Activated CD4-positive, alpha-beta T cell treated with anti-CD3 and anti-CD28 coated beads, Interleukin-10, Interleukin-2, amounts not matched to agents 100 ng/mL and 50 ng/mL, durations not matched to agents 16 hours and 8 hours (primary cell): ENCODE measurements at places on chromosomes 12 and 14.

GRCh38 chr12:132364348-132364902, 35.0 kb upstream of the GALNT9 start:
- no peak for DNase-seq

DNA sequence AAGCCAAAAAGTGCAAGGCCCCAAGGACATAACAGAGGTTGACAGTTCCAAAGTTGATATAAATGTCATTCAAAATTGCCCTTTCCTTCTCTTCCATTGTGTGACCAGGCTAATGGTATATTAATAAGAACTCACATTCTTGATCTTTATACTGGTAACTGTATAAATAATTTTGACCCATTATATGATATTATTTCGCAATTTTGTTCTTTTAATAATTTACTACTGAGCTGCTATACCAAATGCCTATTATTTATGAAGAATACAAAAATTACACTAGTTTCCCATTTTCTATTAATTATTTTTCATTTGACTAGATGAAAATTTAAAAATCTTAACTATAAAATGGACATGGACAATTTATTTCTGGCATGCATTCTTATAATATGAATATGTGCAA, 370.2 kb downstream of the SOX5 start:
- no peak for DNase-seq

DNA sequence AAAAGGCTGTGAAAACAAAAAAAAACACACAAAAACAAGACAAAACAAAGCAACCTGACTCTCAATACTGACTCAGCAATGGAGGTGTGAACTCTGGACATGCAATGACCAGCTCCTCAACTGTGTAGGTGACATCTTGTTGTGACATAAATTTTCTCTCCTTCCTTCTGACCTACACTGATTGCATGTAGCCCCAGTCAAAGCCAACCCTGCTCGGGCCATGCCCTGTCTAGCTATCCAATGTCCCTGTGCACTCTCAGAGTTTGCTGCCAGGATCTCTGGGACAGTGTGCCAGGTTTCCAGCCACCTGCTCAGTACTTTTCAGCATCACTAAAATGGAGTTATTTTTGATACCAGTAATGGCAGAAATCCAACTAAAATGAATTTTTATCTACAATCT, 18.9 kb upstream of the CRACR2A start:
- peak; percentile 23 for DNase-seq

GRCh38 chr12:74382983-74383382, 154.7 kb upstream of the ATXN7L3B start:
- no peak for DNase-seq

DNA sequence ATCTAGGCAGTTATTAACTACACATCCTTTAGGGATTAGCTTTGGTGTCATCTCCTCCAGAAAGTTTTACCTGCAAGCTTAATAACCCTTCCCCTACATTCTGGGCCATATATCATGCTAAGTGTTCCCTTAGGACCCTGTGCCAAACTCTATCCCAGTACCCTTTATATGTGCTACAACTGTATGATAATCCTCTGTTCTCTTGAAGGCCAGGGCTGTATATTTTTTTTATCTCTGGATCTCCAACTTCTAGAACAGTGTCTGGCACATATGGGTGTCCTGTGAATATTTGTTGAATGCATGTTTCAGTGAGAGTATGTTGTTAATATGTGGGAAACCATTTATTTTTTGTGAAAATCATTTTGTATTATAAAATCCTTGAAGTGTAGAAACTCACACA, 106.7 kb downstream of the PPM1A start:
- no peak for DNase-seq

DNA sequence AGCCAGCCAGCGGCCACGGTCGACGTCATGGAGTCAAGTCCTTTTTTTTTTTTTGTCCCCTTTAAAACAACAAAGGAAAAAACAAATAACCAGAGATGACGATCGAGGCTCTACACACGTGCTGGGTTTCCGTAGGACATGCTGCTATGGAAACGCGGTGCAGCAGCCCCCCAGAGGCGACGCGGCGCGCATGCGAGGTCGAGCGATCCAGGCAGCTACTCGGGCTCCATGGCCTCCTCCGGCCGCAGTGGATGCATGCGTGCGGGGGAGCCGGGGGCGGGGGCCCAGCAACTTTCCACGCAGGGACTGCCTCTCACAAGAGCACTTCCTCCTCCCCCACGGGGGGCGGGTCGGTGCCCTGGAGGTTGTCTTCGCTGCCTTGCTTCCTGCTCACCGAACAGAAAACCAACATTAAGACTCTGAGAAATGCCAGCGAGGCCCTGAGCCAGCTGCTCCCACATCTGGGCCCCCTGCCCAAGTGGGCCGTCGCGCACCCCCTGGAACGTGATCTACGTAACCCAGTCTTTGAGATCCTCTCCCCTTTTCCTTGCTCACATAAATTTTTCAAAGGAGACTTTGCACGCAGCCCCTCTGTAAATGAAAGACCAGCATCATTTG, 30.7 kb downstream of the P2RX4 start:
- peak; percentile 70 for DNase-seq

GRCh38 chr14:98564541-98564940, 707.5 kb downstream of the BCL11B start:
- no peak for DNase-seq

DNA sequence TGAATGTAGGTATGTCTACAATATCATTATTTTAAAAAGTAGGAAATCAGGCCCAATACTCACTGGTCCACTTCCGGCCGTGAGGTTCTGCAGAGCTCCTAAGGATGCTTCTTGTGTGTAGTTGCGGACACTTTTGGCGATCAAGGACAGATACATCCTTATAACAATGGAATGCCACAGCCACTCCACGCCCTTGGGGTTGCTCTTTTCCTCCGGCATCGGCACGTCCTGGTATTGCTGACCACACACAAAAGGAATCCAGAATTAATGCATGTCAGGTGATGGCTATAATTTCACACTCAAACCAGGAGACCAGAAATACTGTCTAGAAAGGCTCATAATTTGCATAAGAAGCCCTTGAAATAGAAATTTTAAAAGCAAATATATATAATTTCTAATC, 65.6 kb upstream of the YARS2 start:
- no peak for DNase-seq

DNA sequence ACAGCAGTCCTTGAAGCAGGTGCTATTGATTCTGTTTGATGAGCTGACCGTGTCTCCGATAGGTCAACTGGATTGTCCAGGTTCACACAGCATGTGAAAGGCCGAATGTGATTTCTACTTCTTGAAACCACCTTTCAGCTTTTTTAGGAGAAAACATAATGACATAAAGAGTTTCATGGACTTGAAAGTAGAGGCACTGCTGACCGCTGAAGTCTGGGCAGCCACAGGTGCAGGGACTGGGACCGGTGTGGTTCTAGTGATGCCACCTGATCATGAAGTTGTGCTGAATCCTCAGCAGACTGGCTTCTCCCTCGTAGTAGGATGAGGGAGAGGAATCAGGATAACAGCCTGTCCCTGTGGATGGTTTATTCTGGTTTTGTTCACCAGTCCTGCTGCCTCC, 108.1 kb downstream of the ETV6 start:
- no peak for DNase-seq

GRCh38 chr12:5945071-5946008, at the start of gene ANO2:
Gene ANO2, minus strand, starts transcription at chr12:5945259. Its CDS starts 42 bp downstream, at chr12:5945217.
- DNase-seq = no peak

DNA sequence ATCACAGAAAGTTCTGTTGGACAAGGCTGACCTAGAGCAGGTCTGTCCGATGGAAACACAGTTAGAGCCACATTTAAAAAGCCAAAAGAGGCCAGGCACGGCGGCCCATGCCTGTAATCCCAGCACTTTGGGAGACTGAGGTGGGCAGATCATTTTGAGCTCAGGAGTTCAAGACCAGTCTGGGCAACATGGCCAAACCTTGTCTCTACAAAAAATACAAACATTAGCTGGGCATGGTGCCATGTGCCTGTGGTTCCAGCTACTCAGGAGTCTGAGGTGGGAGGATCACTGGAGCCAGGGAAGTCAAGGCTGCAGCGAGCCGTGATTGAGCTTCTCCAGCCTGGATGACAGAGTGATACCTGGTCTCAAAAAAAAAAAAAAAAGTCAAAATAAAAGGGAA, 14.9 kb downstream of the UBE3B start:
- no peak for DNase-seq

- DNase-seq = no peak
Measured at GRCh38 chr12:111440631-111441030, 34.9 kb downstream of the SH2B3 start.

DNA sequence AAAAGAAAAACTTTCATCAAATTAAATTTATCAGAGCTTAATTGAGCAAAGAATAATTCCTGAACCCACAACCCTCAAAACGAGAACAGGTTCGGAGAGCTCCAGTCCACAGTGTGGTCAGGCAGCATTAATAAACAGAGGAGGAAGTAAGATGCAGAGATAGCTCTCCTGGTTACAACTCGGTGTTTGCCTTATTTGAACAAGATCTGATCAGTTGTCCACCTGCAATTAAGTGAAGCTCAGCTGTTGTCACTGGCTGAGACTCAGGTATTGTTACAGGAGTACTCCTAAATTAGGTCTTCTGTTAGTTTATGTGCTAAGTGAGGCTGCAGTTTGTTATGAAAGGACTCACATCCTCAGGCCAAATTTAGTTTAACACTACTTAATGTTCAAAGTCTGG, 451.4 kb upstream of the PDE3A start:
- no peak for DNase-seq

DNA sequence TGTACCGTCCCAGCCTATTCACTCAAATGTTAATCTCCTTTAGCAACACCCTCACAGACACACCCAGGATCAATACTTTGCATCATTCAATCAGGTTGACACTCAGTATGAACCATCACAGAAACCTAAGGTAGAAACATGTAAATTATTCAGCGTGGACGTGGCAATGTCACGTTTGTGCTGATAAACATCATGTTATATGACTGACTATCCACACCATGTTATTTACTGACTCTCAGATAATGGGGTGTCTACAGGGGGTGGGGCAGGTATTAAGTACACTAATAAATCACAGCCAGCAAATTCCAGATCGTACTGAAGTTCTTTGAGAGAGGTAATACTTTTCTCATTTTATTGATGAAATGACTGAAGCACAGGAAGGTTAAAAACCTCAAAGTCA, 280.0 kb downstream of the C12orf75 start:
- DNase-seq = no peak

DNA sequence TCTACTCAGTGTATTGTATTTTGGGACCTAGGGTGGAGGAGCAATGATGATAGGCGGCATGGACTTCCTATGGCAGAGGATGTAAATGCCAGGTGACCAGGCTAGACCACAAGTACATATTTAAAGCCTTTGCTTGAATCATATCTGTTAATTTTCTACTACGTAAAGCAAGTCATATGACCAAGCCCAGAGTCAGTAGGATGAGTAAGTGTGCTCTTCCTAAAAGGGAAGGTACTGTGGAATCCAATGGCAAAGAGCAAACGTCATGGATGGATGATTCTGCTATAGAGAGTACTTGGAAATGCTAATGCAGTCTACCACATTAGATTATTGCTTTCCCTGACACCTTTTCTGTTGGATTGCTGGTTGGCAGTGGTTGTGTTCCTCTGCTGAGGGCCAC, 16.8 kb downstream of the GPATCH2L start:
- no peak for DNase-seq

- no peak for DNase-seq
Measured at GRCh38 chr12:11677752-11678151, 28.3 kb downstream of the ETV6 start.
